GM12891 (cell line): ENCODE measurements at places on chromosomes 13 and 19.
A peak's percentile ranks its signal among the peaks of the same experiment; 100 is the strongest.

- DNase-seq: no peak
These were observed 21.4 kb downstream of the ARID3A start for GRCh38 chr19:947090-947706.

GRCh38 chr13:113109151-113110047, 3.8 kb downstream of the F7 start:
- DNase-seq: no peak

DNA sequence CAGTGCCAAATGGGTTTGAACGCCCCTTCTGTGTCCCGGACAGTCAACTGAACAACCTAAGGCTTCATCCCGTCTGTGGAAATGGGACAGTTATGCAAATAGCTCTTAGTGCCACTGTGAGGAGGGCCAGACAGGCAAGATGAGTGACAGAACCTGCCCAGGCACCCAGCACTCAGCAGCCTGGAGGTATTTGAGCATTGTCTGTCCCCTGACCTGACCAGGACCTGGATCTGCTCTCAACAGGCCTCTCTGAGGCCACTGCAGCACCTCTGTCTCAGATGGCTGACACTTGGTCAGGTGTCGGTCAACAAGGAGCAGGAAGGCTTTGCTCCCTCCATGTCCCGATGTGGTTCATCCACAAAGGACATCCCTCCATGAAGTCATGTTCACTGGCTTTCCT, 67.9 kb downstream of the CCDC70 start:
- DNase-seq: no peak

GRCh38 chr13:43389983-43390382, 366.6 kb downstream of the DNAJC15 start:
- no peak for DNase-seq

DNA sequence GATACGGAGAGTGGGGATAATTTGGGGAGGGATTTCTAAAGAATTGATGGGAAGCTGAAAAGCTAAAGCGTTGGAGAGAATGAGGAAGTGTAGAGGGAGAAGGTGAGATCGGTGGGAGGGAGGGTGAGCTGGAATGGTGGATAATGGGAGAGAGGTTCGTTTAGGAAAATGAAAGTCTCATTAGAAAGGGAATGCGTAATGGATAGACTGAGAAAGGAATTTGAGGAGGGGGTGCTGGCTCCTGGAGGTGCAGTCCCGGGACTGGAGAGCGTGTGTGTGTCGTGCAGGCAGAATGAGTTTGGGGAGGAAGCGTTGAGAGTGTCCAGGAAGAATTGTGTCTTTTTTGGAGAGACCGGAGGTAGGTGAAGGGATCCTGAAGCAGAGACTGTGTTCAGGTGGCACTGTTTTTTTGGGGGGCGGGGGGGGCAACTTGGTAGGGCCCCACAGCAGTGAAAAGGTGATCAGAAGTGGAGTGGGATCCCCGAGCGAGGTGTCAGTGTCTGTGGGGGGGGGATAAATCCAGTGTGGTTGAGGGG, 1.4 kb downstream of the ACTN4 start:
- no peak for DNase-seq

- DNase-seq: no peak
These were observed 154.3 kb downstream of the SIPA1L3 start for GRCh38 chr19:38061294-38061693.

DNA sequence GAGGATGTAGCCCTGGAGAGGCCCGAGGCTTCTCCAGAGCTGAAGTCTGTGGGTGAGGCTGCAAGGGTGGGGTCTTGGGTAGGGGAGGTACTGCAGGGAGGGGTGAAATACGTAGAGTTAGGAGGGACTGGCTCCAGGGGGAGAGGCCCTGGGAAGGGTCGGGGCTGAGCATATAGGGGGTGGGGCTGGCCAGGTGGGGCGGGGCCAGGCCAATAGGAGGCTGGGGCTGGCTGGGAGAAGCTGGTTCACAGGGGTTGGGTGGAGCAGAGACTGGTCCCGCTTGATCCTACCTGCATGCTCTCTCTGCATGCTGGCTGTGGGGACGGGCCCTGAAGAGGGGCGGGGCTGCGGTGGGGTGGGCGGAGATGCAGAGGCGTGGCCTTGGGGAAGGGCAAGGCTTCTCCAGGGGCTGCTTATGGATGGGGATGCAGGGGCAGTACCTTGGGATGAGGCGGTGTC, 51.9 kb downstream of the CELF5 start:
- DNase-seq: peak; percentile 49

DNA sequence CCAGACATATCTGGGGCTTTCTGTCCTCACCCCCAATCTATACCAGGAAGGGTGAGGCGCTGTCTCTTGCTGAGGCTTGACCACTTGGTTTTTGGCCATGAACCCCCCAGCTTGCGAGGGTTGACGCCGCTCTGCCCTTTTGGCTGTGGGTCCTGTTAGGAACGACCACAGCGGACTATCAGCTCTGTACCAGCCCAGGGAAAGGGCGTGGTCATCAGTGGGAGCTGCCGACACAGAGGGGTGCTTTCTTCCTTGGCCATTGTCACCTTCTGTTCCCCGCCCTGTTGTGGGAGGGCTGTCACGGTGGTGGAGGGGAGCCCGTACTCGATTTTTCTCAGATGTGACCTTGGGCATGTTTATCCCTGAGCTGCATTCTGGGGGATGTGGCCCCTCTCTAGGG, 5.7 kb downstream of the DCAF15 start:
- no peak for DNase-seq

DNA sequence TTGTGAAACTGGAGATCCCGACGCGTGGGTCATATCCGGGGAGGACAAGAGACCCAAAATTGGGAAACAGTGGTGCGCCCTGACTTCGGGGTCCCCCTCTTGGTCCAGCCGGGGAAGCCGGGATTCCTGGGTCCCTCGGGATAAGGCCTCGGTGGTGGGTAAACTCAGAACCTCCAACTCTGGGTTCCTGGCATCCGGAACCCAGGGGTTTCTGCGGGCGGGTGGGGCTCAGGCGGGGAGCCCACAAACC, 688 bp downstream of the ZFP36 start:
- DNase-seq: no peak

DNA sequence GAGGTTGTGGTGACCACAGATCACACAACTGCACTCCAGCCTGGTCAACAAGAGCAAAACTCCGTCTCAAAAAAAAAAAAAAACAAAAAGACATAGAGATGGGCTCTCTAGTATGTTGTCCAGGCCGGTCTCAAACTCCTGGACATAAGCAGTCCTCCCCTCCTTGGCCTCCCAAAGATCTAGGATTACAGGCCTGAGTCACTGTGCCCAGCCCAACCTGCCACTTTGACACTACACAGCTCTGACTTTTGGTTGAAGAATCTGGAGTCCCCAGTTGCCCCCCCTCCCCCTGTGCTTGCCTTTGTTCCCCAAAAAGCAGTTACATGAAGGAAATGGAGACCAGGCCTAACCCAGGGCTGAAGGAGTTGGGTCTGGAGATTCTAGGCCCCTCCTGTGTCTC, 12.9 kb downstream of the CARM1 start:
- DNase-seq: no peak

GRCh38 chr13:66849706-66850105, 380.4 kb downstream of the PCDH9 start:
- no peak for DNase-seq

- peak; percentile 65 for DNase-seq
These were observed 16.5 kb upstream of the B3GNT3 start for GRCh38 chr19:17778251-17778967.

- DNase-seq: no peak
These were observed 739.4 kb upstream of the GPC6 start for GRCh38 chr13:92487238-92487637.

DNA sequence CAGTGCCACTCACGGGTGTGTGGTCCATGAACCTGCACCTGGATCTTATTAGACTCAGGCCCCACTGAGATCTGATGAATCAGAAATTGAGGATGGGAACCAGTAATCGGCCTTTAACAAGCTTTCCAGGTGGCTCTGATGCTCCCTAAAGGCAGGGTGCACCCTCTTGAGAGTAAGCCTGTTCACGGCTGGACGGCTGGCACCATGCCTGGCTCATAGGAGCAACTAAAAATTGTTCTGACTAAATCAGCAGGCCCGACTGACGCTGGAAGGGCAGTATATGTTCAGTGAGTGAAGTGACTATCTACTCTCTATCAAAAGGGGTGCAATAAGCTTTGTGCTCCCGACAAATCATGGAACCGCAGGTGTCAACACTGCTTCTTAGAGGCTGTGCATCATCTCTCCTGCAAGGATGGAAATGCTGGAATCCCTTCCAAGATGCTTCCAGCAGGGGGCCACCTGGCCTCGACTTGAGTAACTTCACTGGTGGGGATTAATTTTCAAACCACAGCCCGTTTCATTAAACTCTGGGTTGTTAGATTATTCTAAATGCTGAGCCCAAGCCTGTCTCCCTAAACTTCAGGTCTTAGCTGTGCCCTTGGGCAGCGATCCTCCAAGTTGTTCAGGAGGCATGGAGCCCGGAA, 28.4 kb downstream of the TMTC4 start:
- no peak for DNase-seq

GRCh38 chr19:45245334-45245787, at the start of gene EXOC3L2:
TSS of gene EXOC3L2 (minus strand) at chr19:45245407. CDS start at chr19:45239045, 6,362 bp downstream.
- no peak for DNase-seq

- no peak for DNase-seq
These were observed 50.5 kb downstream of the SGCG start for GRCh38 chr13:23231241-23231640.

- DNase-seq: no peak
These were observed 957 bp upstream of the CCDC194 start for GRCh38 chr19:17394891-17395415.

DNA sequence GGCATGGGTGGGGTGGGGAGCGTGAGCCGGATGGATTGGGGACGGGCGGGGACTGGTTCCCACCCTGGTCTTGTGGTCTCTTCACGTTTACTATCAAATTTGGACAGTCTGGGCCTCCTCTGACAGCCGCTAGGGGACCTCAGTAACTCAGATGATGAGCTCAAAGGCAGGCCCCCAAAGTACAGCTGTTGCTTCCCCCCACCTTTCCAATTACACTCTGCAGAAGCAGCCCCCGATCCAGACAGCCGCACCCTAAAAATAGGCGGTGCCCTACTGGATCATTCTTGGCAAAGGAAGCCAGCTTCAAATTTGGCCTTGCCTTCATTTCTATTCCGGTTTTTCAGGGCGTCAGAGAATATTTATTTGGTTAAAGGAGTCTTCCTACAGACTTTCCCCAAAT, 1.9 kb upstream of the FOXO1 start:
- DNase-seq: peak; percentile 41

DNA sequence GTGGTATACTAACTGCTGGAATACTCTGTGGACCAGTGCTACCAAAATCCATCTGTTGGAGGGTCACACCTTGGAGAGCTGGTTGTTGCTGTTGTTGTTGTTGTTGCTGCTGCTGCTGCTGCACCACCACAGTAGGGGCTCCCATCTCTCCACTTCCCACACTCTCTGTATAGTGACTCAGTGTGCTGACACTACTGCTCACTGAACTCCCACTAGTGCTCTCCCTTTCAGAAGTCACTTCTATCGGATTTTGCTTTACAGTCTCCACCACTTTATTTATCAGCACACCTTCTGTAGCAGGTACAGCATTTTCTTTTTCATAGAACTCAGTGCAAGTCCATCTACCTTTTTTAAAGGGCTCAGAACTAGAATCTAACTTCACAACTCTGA, 1.7 kb downstream of the TSC22D1 start:
- no peak for DNase-seq

- DNase-seq: no peak
These were observed 4.3 kb downstream of the SPRED3 start for GRCh38 chr19:38392707-38393308.

DNA sequence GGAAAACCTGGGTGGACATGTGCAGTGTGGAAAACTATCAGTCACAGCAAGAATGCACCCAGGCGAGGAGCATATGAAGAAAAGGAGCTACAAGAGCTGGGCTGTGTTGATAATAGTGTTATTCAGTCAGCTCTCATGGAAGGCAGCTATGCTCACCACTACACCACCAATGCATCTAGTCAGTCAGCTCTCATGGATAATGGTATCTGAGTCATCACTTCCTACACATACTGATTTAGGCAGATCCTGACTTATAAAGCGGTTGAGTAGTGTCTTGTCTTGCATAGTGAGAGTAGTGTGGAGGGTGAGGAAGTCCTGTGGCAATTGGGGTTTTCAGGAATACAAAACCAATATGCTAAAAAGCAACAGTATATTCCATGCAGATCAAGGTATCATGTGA, 9.1 kb upstream of the ZNF160 start:
- DNase-seq: no peak

DNA sequence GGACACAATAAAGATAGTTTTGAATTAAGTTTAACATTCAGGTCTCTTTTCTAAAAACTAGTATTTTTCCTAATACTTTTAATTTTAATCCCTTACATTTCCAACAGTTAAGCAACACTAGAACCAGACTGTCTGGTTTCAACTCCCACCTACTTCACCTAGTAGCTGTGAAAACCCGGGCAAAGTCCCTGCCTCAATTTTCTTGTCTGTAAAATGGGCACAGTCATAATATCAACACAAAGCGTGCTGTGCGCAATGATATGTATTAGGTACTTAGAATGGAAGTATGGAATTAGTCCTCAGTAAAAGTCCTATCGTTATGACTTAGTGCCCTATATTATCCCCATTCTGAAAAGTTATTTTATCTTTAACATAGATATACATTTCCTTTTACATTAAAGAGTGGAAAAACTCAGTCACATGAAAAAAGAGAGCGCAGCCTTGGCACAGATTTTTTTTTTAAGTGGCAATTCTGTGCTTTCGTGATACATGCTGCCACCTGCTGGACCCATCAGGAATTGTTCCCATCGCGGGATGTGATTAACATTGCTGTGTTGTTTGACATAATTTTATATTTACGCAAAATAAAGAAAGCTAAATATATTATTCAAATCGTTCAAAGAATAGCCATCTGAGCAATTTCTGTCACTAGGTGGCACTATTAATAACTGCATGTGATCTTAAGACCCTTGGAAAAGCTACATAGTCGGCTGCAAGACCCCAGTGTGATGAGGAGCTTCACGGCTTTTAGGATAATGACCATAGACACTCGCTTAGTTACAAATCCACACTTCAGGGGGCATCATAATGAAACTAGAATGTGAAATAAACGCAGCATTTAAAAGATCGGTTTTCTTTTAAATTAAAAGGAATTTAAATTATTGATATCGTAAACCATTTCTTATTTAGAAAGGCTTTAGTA, 59.9 kb downstream of the LIG4 start:
- no peak for DNase-seq

GRCh38 chr13:50800091-50800739, 43.3 kb downstream of the DLEU7 start:
- DNase-seq: no peak

GRCh38 chr19:55206664-55207500, 2.4 kb downstream of the PTPRH start:
- DNase-seq: no peak

- no peak for DNase-seq
These were observed 48.7 kb downstream of the LYL1 start for GRCh38 chr19:13053761-13054625.

- no peak for DNase-seq
These were observed 60.5 kb downstream of the CCNE1 start for GRCh38 chr19:29872224-29872731.
